Ammon's horn (tissue), 1 donor: ENCODE measurements at places on chromosomes 7 and 10.
A peak's percentile ranks its signal among the peaks of the same experiment; 100 is the strongest.

- no peak for DNase-seq
Observed at GRCh38 chr7:139023076-139023475, 12.8 kb downstream of the ZC3HAV1L start.

DNA sequence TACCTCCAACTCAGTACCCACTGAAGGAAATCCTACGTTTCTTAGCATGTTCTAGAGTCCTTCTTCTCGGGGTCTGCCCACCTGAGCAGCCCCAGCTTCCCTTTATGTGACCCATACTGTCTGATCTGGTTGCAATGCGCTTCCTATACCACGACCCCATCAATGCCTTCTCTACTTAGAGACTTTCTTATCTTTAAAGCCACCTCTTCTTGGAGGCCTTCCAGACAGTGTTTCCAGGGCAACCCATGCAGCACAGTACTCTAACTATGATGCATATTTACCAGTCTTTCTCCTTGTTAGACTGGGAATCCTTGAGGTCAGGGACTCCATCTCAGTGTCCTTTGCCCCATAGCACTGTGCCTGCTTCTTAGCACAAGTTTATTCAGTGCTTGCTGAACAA lies 54.5 kb upstream of the SLF2 start:
- no peak for DNase-seq

DNA sequence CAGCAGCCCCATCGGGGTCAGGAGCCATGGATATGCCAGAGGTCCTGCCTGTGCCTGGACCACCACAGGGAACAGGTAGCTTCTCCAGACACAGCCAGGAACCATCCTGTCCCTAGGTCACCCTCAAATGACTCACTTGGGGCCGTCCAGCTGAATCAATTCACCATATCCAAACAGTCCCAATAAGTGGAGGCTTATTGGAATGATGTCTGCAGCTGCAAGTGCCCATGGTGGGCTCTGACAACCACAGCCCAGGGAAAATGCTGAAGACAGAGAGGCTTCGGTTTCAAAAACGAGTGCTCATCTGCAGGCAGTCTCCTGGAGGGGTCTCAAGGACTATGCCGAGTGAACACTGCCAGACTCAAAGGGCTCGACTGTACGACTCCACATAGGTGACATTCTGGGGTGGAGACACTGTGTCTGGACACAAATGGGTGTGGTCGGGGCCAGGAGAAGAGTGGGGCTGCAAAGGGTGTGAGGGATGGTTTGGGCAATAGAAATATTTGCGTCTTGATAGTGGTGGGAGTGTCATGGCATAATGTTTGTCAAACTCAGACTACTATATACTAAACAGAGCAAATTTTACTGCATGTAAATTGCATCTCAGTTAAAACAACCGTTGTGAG lies 204.8 kb downstream of the TNS3 start:
- no peak for DNase-seq

DNA sequence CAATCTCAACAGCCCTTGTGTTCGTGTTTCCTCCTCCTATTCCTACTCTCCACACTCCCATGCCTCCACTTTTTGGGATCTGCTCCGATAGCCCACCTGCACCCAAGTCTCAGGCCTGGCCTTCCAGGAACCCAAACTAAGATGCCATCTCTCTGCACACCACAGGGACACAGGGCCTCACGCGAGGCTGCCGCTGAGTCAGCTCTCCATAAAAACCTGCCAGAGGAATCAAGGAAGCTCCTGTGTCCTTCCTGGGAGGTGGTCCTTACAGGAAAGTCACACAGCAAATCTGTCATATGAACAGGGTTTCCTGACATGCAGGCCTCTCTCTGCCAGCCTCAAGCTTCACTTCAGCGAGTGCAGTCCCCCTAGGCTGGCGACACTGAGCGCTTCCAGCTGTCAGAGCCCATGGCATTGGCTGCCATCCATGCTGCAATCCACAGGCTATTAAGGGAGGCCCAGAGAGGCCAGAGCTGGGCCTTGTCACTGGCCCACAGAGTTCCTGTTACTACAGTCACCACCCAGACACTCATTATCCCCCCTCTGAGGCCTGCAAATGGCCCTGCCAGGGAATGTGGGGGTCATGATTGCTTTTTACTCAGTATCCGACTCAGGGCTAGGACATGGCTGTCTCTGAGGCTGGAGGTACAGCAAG lies 151.4 kb downstream of the OAT start:
- DNase-seq, result peak; percentile 20

- no peak for DNase-seq
Observed at GRCh38 chr7:45230611-45231165, 73.1 kb downstream of the RAMP3 start.

- DNase-seq, result no peak
Observed at GRCh38 chr10:18463673-18464211, 187.6 kb downstream of the NSUN6 start.

DNA sequence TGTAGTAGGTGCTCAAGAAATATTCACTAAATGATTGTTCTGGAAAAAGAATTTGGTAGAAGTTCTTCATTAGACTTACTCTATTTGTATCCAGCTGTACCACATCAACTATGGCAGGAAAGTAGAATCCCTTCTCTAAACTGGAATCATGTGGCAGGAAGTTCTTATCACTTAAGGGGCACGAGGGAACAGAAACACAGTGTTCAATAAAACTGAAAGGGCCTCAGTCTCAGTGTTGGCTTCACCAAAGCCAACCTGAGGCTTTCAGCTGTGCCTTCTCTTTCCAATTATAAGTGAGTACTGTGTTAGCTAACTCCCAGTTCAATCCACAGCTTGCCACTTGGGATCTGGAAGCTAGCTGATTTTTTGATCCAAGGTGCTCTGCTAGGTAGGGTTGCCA lies 257.6 kb upstream of the LRGUK start:
- no peak for DNase-seq

- no peak for DNase-seq
Observed at GRCh38 chr7:131357282-131357880, 29.7 kb downstream of the MKLN1 start.

DNA sequence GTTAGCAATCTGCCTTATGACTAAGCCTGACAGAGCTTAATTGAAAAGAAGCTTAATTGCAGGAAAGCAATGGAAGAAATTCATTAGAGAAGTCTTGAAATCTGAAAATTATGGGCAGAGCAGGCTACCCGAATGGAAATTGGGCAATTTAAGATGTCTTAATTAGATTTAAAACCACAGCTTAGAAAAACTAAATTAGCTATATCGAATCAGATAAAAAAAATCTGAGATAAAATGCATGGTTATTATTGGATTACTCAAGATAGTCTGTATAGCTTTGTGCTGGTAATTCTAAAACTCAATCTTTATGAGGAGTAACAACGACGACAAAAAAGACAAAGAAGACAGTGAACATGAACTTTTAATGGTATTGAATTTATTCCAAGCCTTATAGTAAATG lies 248.1 kb upstream of the LRRN3 start:
- no peak for DNase-seq

- no peak for DNase-seq
Observed at GRCh38 chr7:65798111-65799075, 74.5 kb upstream of the VKORC1L1 start.

GRCh38 chr10:124240839-124241291 lies 147.5 kb upstream of the CHST15 start:
- DNase-seq, result no peak

DNA sequence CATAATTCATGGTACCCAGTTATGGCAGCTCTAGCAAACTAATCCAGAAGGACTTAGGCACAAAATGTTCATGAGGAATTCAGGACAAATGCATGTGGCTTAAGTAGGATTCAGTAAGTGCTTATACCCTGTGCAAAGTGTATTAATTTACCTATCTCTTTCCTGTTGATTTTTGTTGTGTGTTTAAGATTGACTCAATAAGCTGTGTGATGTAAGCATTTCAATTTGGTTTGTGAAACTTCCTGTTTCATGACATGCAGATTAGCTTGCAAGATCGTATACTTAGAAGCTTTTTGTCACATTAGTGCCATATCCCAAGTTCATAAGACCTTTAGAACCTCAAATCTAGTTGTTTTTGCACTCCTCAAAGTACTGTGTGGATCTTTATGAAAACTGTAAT lies 416.7 kb downstream of the ARL4A start:
- DNase-seq, result no peak
